NCI-H524 treated with DMSO at 0.1 percent for 48 hours (cell line): ENCODE measurements at places on chromosomes 6 and 20.
A peak's percentile ranks its signal among the peaks of the same experiment; 100 is the strongest.

GRCh38 chr20:37928996-37929682 is 26.2 kb downstream of the VSTM2L start:
- DNase-seq = no peak

- DNase-seq = no peak
Observed at GRCh38 chr20:24879875-24880274, 69.2 kb upstream of the CST7 start.

GRCh38 chr20:35974256-35974655 is 5.9 kb downstream of the CNBD2 start:
- no peak for DNase-seq

- no peak for DNase-seq
Observed at GRCh38 chr6:49782293-49782692, 4.8 kb downstream of the PGK2 start.

- DNase-seq = no peak
Observed at GRCh38 chr6:114446342-114446741, 103.5 kb upstream of the HS3ST5 start.

DNA sequence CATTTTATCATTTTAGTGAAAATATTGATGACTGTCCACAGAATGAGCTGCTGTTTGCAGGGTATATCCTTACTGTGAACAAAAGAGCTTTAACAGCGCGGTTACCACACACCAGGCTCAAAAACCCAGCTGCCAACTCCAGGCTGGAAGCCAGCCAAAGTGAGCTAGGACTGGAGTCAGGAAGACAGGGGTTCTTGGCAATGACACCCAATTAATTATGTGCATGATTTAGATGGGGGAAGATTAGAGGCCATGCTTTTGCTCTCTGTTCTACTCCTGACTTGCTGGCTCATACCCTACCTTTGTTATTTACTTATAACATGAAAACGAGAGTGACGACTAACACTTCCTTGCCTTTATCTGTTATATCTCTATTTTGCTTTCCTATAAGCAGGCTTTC is 128.9 kb upstream of the SHLD1 start:
- DNase-seq = peak; percentile 62

DNA sequence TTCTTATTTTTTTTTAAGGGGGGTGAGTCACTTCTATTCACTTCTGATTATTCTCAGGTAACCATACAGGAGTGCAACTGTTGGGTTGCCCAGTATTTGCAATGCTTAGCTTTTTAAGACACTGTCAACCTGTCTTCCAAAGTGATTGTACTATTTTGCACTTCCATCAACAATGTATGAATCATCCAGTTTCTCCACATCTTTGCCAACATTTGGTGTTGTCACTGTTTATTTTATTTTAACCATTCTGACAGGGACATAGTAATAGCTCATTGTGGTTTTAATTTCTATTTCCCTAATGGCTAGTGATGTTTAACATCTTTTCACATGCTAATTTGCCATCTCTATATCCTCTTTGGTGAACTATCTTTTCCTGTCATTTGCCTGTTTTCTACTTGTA is 1.4 kb upstream of the SLC13A3 start:
- DNase-seq = no peak
